Stimulated activated CD8-positive, alpha-beta memory T cell treated with anti-CD3 and anti-CD28 coated beads, Interleukin-2, amount 100 ng/mL, for 1 hour (primary cell): ENCODE measurements at places on chromosomes 6 and 20.

- DNase-seq = no peak
These were observed 4.6 kb upstream of the MDGA1 start for GRCh38 chr6:37702314-37702713.

GRCh38 chr6:1629316-1629715 is 19.6 kb downstream of the FOXC1 start:
- DNase-seq = no peak

- DNase-seq = no peak
These were observed 92.8 kb upstream of the TMEM30A start for GRCh38 chr6:75377386-75377785.

- no peak for DNase-seq
These were observed 14.3 kb downstream of the ZBP1 start for GRCh38 chr20:57605878-57606277.

GRCh38 chr20:58746620-58747019 is 54.0 kb downstream of the NPEPL1 start:
- DNase-seq = no peak

- DNase-seq = no peak
These were observed 213.2 kb upstream of the MANEA start for GRCh38 chr6:95364016-95364604.

DNA sequence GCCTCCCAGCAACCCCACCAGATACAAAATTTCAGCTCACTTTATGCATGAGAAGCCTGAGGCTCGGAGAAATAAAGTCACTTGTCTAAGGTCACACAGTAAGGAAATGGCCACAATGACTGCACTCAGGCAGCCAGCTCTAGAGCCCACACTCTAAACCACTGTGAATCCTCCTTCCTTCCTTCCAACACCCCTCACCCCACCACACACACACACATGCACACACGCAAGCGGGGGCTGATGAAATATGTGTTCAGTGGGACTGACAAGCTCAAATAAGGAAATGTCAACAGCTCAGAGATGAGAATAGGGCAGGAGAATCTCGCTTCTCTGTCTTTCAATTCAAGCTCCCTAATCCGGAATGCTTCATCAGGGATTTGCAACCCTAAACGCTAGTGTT is 6.0 kb upstream of the BPIFA1 start:
- DNase-seq = no peak

- DNase-seq = no peak
These were observed 1.4 kb downstream of the CYB5R4 start for GRCh38 chr6:83860782-83861495.

- DNase-seq = no peak
These were observed 4.3 kb downstream of the KIF3B start for GRCh38 chr20:32281711-32282110.

DNA sequence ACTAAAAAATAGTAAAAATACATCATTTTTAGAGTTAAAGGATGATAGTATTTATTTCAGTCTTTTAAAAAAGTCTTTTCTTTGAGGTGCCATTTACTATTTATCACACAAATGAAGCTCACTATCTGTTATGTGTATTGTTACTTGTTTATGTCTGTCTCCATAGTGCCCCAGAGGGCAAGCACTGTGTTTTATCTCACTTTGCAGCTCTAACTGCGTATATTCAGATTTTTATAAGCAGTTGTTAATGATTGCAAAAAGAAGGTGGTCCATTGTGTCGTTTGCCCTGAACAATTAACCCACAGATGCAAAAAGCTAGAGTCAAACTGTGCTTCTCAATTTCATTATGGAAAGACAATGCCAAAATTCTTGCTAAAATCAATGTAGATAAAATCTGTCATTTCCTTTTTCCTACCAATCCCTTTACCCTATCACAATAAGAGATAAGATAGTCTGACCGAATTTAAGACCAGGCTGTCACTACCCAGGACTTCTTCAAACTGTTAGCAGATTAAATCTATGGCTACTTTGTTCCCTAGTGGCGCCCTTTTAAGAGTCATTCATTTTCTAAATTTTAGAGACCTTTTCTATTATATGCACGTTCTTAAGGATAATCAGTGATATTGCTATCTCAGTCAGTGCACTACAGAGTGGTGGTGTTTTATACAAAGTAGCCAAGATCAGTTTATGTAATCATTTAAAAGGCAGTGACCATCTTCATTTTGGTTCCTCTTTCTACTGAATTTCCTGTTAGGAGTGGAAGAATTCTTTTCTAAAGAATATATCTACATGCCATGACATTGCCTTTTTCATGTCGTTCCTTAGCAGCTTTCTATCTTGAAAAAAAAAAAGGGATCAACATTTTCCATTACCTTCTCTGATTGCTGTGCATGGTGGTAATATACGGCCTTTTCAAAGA is 133.1 kb upstream of the PRDM1 start:
- no peak for DNase-seq

GRCh38 chr20:33655164-33655563 is 7.0 kb upstream of the C20orf144 start:
- no peak for DNase-seq

GRCh38 chr6:25173246-25173645 is 105.9 kb upstream of the CARMIL1 start:
- DNase-seq = no peak
